NCI-H2081 (cell line): ENCODE measurements at places on chromosomes 6 and 20.

GRCh38 chr6:138382498-138383265 is 5.0 kb downstream of the SMIM28 start:
- DNase-seq: no peak

DNA sequence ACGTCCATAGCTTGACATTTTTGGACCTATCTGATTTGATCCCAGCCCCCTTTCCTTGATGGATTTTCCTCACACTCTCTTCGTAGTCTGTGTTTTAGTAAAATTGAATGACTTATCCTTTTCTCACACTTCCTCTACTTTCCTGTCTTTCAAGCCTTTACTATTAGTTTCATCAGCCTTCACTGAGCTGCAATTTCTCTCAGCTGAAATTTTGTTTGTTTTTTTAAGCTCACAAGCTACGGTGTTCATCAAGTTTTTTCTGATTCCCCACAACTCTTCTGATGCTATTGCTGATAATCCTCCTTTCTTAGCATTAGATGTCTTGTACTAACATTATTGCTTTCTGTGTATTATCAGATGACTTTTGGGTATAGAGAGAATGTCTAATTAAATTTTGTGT is 263.7 kb downstream of the TBX18 start:
- DNase-seq: no peak

DNA sequence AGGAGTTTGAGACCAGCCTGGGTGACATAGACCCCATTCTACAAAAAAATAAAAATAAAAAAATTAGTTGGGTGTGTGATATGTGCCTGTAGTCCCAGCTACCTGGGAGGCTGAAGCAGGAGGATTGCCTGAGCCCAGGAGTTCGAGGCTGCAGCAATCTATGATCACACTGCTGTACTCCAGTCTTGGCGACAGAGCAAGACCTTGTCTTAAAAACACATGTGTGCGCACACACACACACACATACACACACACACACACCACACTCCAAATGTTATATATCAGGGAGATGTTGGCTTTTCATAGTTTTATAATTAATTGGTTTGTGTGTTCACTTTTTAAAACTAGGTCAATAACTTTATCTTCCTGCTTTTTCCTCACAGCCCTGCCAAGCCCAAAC is 110.5 kb downstream of the RTN4IP1 start:
- no peak for DNase-seq

GRCh38 chr6:41596096-41596685 is 42.1 kb upstream of the MDFI start:
- no peak for DNase-seq
